ENCODE measurements at places on chromosomes 4 and X.

GRCh38 chrX:125398959-125399440, 79.3 kb downstream of the TEX13C start:
- no peak for DNase-seq

DNA sequence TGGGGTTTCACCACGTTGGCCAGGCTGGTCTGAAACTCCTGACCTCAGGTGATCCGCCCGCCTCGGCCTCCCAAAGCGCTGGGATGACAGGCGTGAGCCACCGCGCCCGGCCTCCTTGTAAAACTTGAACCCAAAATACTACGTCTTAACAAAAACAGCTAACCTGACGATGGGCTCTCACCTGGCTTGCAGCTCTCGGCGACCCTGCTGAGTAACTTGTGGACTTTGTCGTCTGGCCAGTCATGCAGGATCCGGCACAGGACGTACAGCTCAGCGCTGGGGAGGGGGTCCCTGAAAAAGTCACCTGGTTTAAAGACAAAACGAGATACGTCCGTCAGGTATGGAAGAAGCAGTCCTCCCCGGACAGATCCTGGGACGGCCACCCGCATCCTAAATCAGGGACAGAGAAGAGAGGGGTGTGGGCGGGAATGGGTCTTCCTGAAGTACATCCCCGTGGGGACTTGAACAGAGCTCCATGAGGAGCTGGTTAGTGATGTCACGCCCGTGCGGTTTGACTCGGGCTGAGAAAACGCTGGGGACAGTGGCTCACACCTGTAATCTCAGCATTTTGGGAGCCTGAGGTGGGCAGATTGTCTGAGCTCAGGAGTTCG, 20.7 kb upstream of the SLC25A6 start:
- no peak for DNase-seq

DNA sequence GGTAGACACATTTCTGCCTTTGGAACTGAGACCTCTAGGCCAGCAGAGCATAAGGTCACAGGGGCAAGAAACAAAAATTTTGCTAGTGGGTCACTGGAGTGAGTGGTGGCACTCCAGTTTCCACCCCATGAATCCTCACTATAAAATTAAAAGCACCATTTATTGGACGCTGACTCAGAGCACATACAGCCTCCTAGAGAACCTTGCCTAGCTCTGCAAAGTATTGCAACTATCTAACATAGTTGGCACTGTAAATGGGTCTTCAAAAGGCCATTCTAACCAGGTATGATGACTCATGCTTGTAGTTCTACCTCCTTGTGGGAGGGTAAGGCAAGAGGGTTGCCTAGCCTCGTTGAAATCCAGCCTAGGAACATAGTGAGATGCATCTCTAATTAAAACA, 25.1 kb downstream of the RRAGB start:
- DNase-seq = no peak

DNA sequence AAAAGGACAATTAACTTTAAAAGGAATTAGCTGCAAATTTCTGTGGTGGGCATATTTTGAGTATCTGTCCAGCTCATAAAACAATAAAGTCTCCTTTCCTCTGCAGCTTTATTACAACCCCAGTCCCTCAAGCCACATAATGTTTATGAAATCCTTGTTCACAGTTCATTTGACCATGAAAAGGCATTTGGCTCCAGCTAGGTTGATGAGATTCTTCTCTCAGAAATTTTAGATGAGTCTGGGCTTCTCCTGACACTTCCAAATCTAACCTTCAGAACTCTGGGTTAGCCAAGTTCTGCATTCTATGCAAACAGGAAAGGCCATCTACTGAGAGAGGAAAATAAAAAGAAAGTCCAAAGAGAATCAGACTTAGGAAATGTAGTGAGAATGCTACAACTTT, 156.8 kb downstream of the GRXCR1 start:
- DNase-seq = no peak

DNA sequence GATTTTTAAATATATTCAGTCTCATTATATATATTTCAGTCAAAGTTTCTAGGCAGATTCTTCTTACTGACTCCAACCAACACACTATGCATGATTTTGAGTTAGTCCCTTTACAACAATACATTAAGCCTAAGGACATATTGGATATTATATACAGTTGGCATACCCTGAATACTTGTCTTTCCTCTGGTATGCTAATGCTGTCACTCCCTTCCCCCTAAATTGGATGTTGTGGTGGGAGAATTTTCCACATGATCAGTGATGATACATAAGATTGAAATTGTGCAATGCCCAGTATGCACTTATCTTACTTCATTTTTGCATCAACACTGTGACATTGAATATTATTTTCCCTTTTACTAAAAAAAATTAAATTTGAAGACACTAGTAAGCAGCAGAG, 935.2 kb downstream of the PCDH7 start:
- DNase-seq = no peak

GRCh38 chrX:68827848-68828624, 785 bp upstream of the EFNB1 start:
- peak; percentile 34 for DNase-seq

- no peak for DNase-seq
These were observed 78.6 kb upstream of the FAM9A start for GRCh38 chrX:8879750-8880149.

- no peak for DNase-seq
These were observed 34.4 kb downstream of the NEXMIF start for GRCh38 chrX:74890676-74891430.

GRCh38 chr4:181418496-181418895, 824.7 kb upstream of the TENM3 start:
- DNase-seq = peak; percentile 24

- DNase-seq = no peak
These were observed 115.1 kb upstream of the SFRP2 start for GRCh38 chr4:153904011-153904410.

DNA sequence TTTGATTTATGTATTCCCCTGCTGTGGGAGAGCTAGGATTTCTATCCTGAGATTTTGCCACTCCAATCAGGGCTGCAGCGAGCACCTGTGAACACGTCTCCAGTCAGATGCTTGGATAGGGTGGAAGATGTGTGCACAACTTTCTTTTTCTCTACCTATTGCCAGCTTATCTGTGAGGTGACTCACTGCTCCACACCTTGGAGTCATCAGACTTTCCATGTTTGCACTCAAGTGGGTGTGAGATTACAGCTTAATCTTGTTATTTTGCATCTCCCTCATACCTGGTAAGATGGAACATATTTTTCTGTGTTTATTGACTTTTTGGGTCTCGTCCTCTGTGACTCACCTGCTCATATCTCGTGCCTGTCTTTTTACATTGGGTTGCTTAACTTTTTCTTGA, 32.2 kb downstream of the PSAPL1 start:
- DNase-seq = no peak

GRCh38 chr4:25915353-25915705, 1.3 kb downstream of the SMIM20 start:
- no peak for DNase-seq

- no peak for DNase-seq
These were observed 29.3 kb upstream of the UGT2B7 start for GRCh38 chr4:69066945-69067344.

DNA sequence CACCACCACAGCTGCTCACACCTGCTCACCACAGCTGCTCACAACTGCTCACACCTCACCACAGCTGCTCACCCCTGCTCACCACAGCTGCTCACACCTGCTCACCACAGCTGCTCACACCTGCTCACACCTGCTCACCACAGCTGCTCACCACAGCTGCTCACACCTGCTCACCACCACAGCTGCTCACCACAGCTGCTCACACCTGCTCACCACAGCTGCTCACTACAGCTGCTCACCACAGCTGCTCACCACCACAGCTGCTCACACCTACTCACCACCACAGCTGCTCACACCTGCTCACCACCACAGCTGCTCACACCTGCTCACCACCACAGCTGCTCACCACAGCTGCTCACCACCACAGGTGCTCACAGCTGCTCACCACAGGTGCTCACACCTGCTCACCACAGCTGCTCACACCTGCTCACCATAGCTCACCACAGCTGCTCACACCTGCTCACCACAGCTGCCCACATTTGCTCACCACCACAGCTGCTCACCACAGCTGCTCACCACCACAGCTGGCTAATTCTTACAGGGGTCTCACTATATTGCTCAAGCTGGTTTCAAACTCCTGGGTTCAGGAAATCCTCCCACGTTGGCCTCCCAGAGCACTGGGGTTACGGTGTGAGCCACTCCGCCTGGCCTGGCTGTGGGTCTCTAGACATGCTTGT, 30.4 kb upstream of the CPLX1 start:
- no peak for DNase-seq

GRCh38 chrX:16903274-16904022, 33.3 kb upstream of the RBBP7 start:
- DNase-seq = no peak

DNA sequence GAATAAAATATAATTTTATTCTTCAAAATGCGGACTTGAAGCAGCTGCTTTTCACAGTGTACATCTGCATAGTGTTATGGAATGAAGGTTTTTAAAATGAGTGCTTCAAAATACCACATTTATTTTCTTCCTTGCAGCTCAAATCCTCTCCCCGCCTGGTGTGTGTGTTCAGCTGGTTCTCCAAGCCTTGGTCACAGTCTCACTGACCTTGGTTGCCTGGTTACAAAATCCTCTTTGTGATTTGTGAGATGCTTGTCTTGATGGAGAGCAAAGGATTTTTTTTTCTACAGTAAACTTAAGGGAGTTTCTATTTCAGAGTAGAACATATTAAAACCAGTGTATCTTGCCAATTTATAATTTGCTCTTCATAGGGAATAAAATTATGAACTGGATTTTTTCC, 139.2 kb downstream of the PCDH18 start:
- DNase-seq = no peak

DNA sequence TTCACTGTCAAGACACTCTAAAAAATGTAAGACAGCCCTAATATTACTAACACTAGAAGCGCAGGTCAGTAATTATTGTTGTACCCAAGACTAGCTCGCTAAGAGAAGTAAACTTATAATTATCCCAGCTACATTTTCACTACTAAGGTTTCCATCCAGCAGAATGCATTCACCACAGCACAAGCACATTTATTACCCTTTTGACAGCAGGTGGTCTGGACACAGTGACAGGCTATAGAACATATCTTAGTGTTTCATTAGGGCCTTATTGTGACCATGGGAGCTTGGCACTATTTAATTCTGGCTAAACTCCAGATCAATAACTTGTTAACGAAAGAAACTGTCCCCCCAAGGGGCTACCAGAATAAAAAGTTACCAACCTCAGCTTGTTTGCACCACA, 237.7 kb downstream of the ENOX2 start:
- DNase-seq = no peak

- DNase-seq = no peak
These were observed 129.0 kb downstream of the PLS3 start for GRCh38 chrX:115689931-115690330.

DNA sequence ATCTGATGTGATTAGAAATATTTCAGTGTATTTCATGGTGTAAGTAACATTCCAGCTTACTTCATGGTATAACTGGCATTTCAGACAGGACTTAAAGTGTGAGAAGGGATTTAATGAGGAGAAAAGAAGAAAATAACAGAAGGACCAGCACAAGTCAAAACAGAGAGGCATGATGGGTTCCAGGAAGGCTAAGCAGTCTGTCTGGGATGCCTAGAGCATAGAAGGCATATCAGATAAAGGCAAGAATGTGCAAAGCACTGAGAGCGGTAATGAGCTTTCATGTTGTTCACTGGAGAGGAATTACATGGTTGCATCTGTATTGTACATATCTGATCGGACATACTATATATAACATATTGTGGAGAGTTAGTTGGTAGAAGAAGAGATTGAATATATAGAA, 54.2 kb downstream of the GRID2 start:
- no peak for DNase-seq

DNA sequence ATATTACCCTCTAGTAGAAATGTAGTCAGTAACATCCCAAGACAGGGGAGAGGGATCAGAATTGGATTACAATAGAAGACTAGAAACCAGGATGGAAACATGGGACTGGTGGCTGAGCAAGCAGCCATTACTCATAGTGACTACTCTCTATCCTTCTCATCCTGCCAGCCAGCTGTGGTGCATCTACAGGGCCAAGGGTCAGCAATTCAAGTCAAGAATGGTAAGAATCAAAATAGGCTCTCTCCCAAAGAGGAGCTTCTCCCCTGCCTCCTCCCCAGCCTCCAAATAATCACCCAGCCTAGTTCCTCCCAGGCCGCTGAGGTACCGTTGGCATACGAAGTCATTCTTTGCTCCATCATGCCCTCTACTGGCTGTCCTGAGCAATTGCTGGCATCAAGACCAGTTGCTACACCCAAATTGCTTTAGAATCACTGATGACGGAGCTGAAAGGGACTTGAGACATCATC, 19.4 kb downstream of the AWAT2 start:
- peak; percentile 30 for DNase-seq

- DNase-seq = no peak
These were observed 158.1 kb downstream of the SOX3 start for GRCh38 chrX:140346729-140347128.

DNA sequence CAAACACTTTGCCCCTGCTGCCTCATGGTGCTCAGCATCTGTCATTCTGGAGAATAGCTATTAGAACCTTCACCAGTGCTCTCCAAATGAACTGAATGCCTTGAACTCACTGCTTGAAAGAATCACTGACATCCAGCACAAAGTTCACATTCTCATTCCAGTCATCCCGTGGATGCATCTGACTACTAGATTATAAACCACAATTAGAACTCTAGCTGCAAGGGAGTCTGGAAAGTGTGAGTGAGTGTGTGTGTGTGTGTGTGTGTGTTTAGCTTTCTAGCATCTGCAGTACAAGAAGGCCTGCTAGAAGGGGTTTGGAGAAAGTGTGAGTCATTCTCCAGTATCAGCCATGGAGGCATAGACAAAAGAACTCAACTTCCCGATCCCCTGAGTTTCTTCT, 71.3 kb upstream of the DYNLT3 start:
- no peak for DNase-seq

GRCh38 chr4:112199041-112199440, 32.5 kb upstream of the AP1AR start:
- DNase-seq = no peak

DNA sequence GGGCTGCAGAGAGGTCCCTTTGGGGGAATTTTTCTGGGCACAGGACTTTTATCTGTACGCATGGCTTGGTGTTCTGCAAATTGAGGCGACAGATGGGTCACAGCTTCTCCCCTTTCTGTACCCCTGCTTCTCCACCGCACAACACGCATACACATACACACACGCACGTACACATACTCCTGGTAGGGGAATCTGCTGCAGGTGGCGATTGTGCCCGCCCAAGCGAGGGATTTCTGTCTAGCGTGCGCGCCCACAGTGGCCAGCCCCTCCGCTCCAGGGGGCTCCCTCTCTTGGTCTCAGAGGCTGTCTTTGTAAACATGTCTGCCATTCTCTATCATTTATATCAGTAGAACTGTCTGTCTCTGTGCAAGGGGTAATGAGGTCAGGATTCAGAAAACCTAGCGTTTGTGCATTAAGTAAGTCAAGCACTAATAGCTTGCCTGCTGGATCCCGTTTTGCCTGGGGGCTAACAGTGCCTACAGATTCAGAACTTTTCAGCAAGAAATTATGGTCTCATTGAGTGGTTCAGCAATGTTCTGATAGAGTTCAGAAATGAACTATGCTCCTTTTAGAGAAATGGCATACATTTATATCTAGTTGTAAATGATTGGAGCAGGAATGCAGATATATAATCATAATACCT, 2.2 kb downstream of the GRID2 start:
- no peak for DNase-seq

GRCh38 chr4:3317656-3318211, 24.9 kb downstream of the RGS12 start:
- DNase-seq = no peak
